Activated T-cell treated with anti-CD3 and anti-CD28 coated beads, Interleukin-2, amount 50 U/mL, for 4 hours (primary cell): ENCODE measurements at places on chromosomes 3 and 15. TPM values are rescaled to one million over a fixed set of nuclear protein-coding genes. Genes with fewer than 3 reads are reported as not detected.

The SCAANT1 gene
- not detected for total RNA-seq

GRCh38 chr15:83164771-83165404 lies 42.7 kb downstream of the HDGFL3 start:
- no peak for DNase-seq

The ARGFX gene
- total RNA-seq = not detected

The AADACL2 gene
- not detected for total RNA-seq

The HIGD2B gene
- 0.18 TPM for total RNA-seq

The GLDN gene
- not detected for total RNA-seq

The ARNT2 gene
- 0.11 TPM for total RNA-seq

DNA sequence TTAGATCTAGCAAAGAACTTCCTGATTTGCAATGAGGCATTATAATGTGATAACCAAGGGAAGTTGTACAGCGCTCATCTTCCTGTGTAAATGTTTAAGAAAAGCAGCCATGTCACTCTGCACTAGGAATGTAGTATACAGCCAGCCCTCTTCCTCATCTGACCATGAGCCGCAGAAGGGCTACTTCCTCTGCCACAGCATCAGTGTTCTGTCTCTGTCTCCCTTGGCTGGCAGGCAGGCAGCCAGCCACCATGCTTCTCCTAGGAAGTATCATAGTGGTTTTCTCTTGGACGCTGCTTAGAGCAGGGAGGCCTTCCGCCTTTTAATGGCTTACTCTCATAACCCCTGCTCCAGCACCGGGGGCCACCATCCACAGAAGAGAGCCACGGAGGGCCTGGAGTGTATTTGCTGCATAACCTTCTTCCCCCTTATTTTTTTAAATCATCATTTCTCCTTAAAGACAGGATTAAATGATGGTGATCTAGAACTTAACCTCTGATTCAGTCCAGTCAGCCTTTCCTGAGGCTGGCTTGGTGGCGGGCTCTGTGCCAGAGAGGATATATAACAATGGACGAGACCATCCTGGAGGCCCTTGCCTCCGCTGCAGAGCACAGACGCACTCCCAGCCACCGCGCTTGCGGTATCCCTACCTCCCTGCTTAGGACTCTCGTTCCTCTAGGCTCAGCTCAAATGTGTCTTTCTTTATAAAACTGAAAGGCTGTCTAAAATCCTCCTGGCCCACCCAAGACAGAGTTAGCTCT lies 57.3 kb upstream of the PLXNA1 start:
- no peak for DNase-seq

DNA sequence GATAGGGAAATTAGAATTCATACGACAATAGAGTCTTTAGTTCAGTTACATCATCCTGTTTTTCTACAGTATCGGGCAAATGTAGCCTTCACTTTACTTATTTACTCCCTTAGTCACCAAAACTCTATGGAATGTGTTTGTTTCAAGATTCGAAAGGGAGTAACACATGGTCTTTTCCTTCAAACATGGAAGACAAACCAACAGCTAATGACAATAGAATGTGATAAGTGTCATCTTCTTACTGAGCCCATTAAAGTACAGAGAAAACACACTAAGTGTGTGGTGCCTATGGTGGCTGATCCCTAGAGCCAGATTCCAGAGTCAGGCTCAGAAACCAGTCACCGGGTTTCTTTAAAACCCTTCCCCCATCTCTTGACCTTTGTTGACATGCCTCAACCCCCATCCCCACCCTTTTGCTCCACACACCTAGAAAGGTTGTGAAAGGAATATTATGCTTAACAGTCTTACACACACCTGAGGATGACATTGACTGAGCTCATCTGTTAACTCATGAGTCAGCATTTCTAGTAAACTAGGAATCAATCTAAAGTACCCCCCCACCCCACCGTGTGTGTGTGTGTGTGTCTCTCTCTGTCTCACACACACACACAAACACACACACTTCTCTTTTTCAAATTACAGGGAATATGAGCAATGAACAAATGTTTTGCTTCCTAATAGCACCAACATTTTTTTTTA lies 549.6 kb upstream of the CCDC54 start:
- DNase-seq = no peak
